Esophagus squamous epithelium (tissue), 5 donors: ENCODE measurements at places on chromosomes 5 and 9.

DNA sequence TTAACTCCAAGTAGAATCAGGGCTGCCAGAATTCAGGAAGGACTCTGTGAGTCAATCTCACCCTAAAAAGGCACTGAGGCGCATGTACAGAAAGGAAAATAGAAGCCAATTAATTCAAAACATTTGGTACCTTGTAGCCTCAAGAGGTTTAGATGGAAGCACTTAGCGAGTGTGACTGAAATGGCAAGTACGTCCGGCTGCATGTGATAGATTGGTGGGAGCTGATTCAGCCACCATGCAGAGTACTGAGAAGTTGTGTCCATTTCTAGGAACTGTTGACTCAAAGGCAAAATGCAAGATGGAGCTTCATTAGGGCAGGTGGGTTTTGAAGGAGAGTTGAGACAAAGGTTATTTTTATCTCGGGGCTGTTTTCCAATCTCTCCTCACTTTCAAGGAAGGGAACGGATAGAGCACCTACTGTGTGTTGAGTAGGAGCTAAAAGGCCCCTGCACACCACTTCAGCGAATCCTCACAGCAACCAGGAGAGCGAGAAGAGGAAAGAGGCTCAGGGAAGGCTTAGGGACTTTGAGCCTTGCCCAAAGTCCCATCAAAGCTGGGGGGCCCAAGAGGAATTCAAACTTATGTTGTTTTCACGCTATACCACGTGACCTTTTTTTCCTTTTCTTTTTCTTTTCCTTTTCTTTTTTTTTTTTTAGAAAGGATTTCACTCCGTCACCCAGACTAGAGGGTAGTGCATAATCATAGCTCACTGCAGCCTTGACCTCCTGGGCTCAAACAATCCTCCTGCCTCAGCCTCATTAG, 34.6 kb upstream of the CPEB4 start:
- DNase-seq = no peak

GRCh38 chr5:119158144-119158543, 87.3 kb downstream of the DMXL1 start:
- DNase-seq = no peak

DNA sequence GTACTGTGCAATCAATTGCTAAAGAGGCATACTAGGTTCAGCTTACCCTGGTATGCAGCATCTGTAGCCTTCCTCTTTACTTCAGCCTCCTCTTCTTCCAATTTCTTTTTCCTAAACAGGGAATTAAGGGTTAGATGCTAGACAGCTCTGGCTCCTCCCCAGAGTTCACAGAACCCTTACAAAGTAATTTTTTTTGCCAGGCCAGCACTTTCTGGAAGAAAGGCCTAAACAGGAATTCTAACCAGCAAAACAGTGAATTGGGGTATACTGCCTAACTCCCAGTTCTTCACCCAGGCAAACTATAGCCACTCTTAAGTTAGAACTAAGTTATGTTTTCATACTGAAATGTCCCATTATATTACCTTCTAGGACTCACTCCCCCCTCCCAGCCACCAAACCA, 8.1 kb downstream of the BRD8 start:
- DNase-seq = no peak

DNA sequence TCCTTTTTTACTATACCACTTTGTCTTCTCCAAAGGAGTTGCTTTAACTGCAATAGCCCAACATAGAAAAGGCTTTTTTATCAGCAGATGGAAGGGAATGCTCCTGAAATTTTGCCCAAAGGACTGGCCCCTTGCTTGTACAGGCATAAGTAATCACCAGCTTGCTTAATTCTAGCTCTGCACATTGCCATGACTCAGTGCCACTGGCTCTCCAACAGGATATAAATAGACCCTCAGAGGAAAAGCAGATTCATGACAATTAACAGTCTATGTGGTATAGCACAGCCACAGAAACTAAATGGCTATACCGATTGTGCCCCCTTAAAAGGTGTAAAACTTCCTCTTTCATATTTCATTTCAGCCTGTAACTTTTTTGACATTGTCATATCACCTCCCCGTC, 227.0 kb downstream of the ZNF608 start:
- DNase-seq = no peak

DNA sequence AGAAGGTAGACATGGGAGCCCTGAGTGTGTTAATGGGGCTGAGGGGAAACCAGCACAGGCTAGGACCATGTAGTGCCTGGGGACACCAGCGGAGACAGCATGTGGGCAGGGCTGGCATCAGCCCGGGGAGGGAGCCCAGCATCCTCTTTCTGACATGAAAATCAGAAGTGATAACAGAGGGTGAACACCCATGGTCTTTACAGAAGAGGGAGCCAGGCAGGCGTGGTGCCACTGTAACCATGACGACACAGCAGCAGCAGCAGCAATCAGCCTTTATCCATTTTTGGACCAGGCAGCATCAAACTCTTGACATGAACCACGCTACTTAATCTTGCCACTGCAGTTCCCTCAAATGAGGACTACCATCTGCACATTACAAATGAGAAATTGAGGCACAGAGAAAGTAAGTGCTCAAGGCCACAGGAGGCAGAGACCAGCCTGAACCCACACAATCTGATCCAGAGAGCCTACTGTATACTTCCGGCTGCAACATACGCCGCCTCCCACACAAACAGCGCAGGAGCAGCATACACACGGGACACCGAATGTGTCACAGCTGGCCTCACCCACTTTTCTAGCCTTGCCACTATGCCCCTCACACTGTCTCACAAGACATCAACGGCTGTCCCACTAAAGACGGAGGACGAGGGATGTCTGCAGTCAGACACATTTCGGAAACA, 23.8 kb downstream of the CAMSAP1 start:
- no peak for DNase-seq

GRCh38 chr9:94086486-94087345, 2.5 kb downstream of the PTPDC1 start:
- DNase-seq = no peak

DNA sequence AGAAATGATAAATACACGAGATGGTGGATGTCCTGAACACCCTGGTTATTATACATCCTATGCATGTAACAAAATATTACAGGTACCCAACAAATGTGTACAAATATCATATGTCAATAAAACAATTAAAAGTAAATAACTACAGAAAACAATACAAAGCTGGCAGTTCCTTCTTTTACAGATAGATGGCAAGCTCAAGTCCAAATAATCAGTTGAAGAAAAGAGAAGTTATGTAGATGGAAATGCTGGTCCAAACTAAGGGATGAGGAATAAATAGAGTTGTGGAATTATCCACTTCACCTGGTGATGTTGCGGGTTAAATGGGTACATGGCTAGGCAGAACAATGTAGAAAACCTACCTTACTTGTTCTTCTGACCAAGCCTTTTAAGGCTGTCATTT, 79.4 kb downstream of the PALM2AKAP2 start:
- no peak for DNase-seq

- DNase-seq = no peak
Measured at GRCh38 chr9:37290366-37290939, 132.0 kb upstream of the GRHPR start.

DNA sequence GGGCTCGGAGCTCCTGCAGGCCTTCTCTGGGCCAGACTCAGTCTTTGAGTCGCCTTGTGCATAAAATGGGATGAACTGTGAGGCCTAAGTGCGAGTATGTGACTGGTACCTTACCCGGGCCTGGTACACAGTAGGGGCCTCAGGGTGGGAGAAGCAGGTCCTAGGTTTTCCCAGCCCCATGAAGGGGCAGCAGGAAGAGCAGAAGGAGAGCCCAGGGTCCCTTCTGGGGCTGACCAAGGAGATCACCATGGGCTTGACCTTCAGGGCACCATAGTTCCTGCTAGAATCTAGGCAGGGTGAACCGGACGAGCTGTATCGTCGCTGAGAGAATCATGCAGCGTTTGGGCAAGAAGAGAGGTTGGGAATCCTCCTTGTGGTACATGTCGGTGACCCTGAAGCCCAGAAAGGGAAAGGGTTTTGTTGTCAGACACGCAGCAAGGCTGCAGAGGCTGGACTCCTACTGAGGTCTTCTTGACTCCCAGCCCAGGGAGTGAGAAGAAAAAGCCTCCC, 373 bp upstream of the PHYKPL start:
- DNase-seq = no peak

DNA sequence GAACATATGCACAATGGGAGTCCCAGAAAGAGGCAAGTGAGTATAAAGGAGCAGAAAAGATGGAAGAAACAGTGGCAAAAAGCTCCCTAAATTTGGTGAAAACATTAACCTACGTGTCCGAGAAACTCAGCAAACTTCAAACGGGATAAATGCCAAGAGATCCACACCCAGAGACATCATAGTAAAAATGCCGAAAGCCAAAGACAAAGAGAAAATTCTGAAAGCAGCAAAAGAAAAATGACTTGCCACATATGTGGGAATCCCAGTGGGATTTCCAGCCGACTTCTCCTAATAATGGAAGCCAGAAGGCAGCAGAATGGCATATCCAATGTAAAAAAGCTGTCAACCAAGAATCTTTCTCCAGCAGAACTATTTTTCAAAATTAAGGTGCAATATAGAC, 101.2 kb downstream of the ADAMTS2 start:
- DNase-seq = no peak

- DNase-seq = no peak
Measured at GRCh38 chr5:118006219-118006618, 982.1 kb downstream of the DTWD2 start.

DNA sequence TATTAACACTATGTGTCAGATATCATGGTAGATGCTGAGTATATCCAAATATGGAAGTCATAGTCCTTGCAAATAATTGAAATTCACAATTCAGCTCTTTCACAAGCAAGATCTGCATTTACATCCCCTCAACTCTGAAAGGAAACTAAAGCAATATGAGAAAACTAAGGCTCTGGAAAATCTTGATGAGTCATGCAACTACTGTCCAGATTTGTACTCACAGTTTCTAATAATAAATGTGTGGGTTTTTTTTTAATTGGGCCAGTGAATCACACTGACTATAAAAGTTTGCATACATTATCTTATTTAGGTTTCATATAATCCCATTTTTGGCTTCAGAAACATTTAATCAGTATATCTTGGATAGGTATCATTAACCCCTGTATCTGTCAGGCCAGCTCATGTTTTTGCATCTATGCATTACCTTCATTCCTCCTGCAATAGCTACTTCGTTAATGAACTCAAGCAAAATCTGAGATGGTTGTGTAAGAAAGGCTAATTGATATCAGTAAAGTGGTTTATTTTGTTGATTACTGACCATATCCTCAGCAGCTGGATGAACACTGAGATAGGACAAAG, 58.7 kb upstream of the PRR16 start:
- no peak for DNase-seq

GRCh38 chr9:79542735-79543620, 28.8 kb upstream of the TLE4 start:
- DNase-seq = no peak

DNA sequence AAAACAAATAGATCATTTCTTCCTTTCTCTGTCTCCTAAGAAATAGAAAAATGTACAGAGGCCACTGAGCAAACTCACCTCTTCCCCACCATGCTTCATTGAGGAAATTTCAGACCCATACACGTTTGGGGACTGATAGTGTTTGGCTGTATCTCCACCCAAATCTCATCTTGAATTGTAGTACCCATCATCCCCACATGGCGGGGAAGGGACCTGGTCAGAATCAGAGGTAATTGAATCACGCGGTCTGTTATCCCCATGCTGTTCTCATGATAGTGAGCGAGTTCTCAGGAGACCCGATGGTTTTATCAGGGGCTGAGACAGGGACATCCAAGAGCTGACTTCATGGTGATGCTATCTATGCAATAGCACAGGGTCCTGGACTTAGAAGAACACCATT, 1655.8 kb downstream of the MAT2B start:
- no peak for DNase-seq

GRCh38 chr5:96692441-96692840, 30.3 kb downstream of the CAST start:
- no peak for DNase-seq

- DNase-seq = no peak
Measured at GRCh38 chr5:161471211-161471950, 75.1 kb downstream of the GABRB2 start.

GRCh38 chr5:34695275-34696027, 39.3 kb downstream of the RAI14 start:
- no peak for DNase-seq

- DNase-seq = no peak
Measured at GRCh38 chr5:11110128-11110527, 349.1 kb upstream of the DAP start.

DNA sequence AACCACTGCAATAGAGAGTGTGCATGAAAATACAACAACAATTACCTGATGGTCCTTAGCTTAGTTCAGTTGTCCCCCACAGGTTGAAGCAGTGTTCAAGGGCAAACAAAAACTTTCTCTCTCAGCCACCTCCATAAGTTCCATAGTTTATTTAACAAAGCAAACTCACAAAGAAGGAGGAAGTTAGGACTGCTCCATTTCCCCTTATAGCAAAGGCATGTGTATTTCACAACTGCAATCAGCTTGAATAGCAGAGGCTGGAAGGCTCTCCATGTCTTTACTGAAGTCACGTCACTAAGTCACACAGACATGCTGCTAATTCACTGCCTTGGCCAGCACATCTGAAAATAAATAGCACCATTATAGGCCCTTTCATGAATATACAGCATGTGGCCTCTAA, 43.3 kb downstream of the DOCK8 start:
- DNase-seq = no peak

- DNase-seq = no peak
Measured at GRCh38 chr9:92911511-92912475, 34.0 kb upstream of the ZNF484 start.

GRCh38 chr5:157479166-157479565, 19.2 kb downstream of the NIPAL4 start:
- no peak for DNase-seq

- DNase-seq = no peak
Measured at GRCh38 chr9:125759764-125760129, 12.6 kb downstream of the PBX3 start.

GRCh38 chr5:24367216-24367615, 277.6 kb downstream of the CDH10 start:
- DNase-seq = no peak

DNA sequence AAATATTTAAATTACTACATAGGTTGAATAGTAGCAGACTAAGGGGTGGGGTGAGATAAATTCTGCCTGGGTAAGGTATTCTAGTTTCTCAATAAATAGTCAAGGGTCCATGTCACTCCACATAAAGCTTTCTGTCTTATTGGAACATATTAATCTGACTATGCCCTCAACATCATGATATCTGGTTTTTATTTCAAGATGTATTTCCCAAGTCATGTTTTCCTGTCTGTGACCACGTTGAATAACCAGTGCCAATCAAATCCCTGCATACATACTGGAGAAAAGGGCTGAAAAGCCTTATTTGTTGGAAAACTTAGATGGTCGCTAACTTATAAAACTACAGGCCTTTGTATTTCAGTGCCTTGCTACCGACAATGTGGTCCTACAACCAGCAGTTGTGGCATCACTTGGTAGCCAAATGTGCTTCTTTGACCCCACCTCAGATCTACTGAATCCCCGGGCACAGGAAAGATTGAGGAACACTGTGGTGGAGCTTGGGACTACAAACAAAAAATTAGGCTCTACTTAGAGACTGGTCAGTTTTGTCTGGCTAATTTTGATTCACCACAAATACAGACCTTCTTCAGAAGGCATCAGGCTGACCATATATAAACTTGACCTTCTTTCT, 39.4 kb downstream of the ALDH1A1 start:
- no peak for DNase-seq
